ENCODE measurements at places on chromosomes 7 and 10.

DNA sequence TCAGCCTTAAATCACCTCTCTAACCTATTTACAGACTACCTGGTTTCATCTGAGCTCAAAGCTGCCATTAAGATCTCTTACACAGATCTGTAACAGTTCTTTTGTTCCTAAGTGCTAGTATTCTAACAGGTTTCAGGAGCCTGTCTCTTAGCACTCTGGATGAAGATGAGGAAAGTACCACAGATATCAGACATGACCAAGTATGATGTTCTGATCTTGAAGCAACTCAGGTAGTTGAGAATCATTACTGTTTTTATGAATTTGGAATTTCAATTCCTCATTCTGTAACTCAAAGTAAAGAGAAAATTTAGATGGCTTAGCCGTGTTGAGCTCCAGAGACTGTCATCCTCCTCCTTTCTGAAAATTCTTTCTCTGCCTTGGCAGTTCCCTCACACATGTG lies 30.8 kb downstream of the CCDC186 start:
- no peak for DNase-seq

GRCh38 chr7:117871778-117872538 lies 1.3 kb downstream of the CTTNBP2 start:
- peak; percentile 75 for DNase-seq

GRCh38 chr10:125161707-125162119 lies 1.4 kb upstream of the CTBP2 start:
- DNase-seq: no peak

- DNase-seq: no peak
Observed at GRCh38 chr10:89167915-89168314, 39.2 kb downstream of the CH25H start.

GRCh38 chr10:30036341-30036740 lies 23.0 kb downstream of the JCAD start:
- DNase-seq: no peak

DNA sequence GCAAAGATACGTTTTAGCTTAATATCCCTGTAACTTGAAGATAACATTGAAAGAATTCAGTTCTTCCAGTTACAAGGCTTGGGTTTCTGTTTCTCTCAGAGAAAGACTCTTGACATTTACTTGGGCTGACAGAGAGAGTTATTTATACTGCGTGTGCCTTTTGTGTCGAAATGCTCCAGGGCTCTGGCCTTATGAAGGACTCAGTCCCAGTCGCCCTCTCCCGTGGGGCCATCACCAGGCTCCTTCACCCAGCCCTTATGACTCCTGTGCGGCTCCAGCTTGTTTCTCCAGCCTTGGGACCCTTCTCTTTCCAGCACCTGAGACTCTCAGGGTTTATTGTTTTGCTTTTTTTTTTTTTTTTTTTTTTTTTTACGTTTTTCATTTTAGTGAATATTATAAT lies 242.3 kb upstream of the DKK1 start:
- no peak for DNase-seq

GRCh38 chr7:157461573-157462418 lies 125.0 kb downstream of the DNAJB6 start:
- DNase-seq: no peak

DNA sequence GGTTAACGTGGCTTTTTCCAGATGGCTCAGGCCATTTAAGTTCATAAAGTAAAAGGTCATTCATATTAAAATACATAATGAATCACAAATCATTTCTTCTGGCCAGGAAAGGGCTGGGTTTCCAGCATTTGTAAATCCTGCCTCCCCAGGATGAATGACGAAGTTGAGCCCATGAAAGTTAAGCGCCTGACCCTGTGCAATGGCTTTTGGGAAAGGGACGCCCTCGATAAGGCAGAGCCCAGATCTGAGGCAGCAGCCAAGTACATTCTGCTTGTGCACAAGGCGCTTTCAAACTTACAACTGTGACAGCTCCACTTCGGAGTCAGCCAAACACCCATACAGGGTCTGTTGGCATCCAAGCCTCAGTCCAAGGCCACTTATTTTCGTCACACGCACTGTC lies 2.8 kb downstream of the GIMAP6 start:
- DNase-seq: no peak
